Activated CD4-positive, alpha-beta T cell treated with anti-CD3 and anti-CD28 coated beads, Interleukin-2, Interleukin-4, amounts not matched to agents 100 ng/mL and 50 ng/mL, durations not matched to agents 16 hours and 8 hours (primary cell): ENCODE measurements at places on chromosomes 5 and 9.

DNA sequence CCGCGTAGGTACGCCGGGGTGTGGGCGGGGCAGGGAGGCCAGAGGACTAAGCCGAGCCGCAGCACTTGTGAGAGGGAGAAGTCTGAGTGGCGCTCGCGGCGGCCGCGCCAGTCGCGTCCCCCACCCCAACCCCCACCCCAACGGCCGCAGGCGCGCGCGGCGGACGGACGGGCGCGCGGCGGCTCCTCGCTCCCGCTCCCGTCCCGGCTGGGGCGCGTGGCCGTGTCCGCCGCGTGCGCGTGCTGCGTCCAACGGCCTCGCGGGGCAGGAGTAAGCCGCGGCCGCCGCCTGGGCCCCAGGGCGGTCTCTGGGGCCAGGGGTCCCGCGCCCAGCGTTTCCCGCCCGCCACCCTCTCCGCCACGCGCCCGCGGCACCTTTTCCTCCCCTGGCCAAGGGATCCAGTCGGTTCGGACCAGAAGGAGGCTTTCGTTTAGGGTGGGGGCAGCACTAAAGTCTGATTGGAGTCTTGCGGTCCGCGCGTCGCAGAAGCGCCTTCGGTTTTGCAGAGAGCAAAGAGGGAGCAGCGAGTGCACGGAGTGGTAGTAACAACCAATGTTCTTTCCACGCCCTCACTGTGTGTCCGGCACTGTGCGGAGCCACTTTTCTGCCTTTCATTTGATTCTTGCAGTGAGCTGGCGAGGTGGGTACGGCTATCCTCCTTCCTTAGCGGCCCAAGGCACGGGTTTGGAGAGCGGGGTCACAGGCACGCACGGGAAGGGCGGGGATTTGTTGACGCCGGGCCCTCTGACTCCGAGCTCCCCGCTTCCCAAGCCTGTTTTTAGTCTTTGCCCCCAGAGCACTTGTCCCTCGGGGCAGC lies 483 bp downstream of the G3BP1 start:
- peak; percentile 35 for DNase-seq

DNA sequence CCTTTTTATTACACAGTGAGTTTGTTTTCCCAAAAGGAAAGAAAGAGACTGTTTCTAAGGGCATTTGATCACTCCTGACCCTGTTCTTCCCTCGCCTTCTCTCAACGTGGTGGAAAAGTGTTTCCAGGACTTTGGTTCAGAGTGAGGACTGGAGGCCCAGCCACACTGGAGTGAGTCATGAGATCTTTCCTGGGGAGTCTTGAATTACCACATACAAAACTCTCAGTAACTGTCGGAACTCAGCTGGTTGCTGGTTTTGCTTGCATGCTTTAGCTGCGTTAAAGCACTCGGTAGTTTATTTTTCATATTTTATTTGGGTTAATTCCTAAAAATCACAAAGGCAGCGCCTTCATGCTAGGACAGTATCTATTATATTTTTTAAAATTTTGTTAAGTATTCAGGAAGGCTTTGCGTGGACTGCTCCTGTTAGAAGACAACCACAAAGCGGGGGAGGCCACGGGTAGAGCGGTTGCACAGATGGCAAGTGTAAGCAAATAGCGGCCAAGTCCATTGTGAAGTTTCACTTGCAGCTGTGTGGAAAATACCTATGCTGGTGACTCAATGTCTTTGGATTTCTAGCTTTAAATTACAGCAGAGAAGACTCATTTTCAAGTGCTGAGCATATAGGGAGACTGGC lies 77.7 kb downstream of the ARSB start:
- DNase-seq, result no peak

DNA sequence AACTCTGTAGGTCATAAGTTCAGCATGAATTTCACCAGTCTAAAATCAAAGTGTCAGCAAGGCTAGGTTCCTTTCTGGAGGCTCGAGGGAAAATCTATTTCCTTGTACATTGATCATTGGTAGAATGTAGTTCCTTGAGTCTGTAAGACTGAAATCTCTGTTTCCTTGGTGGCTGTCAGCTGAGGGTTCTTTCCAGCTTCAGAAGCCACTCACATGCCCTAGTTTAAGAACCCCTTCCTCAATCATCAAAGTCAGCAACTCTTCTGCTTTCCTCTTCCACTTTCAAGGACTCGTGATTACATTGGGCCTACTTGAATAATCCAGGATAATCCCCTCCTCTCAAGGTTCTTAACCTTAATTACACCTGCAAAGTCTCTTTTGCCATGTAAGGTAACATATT lies 4.9 kb upstream of the SCAMP1 start:
- DNase-seq, result no peak

DNA sequence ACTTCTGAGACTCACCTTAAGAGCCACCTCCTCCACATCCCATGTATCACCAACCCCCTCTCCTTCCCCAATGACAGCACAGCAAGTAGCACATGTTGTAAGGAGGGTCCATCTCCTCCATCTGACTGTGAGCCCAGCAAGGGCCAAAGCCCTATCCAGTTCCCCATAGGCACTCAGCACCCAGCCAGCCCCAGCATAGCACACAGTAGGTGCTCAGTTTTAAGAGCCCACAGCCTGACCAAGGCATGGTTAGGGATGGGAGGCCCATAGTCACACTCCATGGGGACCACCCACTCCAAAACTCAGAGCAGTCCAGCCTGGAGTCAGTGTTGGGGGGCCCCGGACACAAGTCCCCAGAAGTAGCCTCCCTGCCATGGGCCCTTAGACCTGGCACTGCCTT lies 205.7 kb downstream of the CDK5RAP2 start:
- DNase-seq, result no peak

GRCh38 chr9:16319646-16320045 lies 550.8 kb downstream of the BNC2 start:
- no peak for DNase-seq

GRCh38 chr9:15104826-15105420 lies 194.7 kb upstream of the FREM1 start:
- peak; percentile 50 for DNase-seq

- no peak for DNase-seq
Measured at GRCh38 chr5:21419383-21419782, 1431.4 kb upstream of the CDH18 start.
